ENCODE measurements at places on chromosomes 5 and 9.

GRCh38 chr9:31677415-31677814 lies 707.0 kb upstream of the ACO1 start:
- DNase-seq, result no peak

DNA sequence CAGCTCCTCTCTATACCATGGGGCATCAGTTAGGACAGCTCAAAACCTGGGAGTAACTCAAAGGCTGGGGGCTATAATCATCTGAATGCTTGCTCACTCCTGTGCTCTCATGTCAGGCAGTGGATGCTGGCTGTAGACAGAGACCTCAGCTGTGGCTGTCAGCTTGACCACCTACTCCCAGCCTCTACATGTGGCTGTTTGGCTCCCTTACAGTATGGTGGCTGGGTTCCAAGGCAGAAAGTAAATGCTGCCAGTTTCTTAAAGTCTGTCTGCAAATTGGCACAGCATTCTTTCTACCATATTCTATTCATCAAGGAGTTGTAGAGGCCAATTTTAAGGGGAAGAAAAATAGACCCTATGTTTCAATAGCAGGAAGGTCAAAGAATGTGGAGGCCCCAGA lies 66.9 kb downstream of the TMC1 start:
- no peak for DNase-seq

DNA sequence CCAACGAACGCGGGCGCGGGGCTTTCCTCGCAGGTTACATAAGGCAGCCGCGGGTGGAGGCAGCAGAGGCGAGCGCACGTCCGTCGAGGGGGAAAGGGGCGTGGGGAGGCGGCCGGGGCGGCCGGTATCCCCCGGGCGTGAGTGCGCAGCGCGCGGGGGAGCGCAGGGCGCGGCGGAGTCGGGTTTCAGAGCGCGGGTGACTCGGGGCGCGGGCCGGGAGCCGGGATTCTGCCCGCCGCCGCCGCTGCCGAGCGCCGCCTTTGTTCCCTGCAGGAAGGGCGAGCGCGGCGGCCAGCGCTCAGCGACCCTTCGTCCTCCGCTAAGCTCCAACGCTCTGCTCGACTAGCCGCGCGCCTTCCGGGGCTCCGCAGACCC lies at the start of gene COL15A1:
COL15A1 (plus strand) TSS at position 226 of the 375 bp plus-strand sequence. CDS start 155 bp downstream, outside the sequence.
- no peak for DNase-seq

- DNase-seq, result no peak
Measured at GRCh38 chr9:656926-657568, 184.4 kb upstream of the DMRT1 start.

DNA sequence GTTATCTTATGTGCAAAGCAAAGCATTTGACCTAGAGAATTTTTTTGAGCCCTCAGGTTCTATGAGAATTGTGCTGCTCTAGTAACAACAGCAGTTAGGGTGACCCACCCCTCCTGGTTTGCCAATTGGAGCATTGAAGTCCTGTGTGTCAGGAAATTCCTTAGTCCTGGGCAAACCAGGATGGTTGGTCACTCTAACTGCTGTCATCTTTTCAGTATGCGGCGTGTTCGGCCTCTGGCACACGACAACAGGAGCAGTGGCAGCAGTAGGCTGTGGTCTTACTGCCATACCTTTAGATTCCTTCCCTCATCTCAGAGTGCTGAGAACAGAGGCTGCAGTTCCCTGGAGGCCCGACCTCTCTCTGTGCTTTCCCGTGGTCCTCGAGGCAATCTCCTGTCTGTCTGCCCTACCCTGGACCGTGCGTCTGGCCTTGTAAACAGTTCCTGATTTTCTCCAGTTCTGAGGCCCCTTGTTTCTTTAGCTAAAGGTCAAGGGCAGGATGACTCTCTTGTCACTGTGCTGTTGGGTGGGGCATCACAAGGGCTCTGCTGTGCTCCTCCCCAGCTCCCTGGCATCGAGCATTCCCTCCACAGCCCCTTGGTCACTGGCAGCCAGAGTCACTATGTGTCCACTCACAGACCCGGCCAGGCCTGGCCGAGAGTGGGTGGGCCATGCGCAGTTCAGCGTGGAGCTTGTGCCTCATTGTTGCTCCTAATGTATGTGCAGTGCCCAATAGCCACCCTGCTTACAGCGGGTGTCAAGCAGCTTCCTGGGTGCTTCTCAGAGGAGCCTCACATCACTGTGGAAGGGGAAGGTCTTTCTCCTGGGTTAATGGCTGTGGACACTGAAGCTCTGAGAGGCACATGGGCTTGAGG lies 18.5 kb upstream of the COL15A1 start:
- DNase-seq, result no peak

GRCh38 chr9:100106616-100107015 lies 7.6 kb downstream of the INVS start:
- DNase-seq, result no peak

- DNase-seq, result no peak
Measured at GRCh38 chr9:114025760-114026159, 52.3 kb downstream of the AMBP start.

- no peak for DNase-seq
Measured at GRCh38 chr5:151699071-151699901, 12.6 kb upstream of the SPARC start.

DNA sequence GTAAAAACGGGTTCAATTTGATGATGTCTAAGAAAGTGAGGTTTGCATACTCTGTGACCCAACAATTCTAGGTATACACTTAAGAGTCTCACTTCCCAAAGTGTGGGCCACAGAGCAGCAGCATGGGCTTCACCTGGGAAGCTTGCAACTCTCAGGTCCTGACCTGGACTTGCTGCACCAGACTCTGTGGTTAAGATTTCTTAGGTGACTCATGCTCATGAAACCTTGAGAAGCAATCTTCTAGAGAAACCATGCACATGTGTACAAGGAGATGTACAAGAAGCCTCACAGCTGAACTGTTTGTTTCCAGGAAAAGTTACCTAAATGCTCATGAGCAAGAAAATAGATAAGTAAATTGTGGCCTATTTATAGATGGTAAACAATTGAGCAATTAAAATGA lies 30.0 kb downstream of the DNAJC21 start:
- no peak for DNase-seq

- DNase-seq, result no peak
Measured at GRCh38 chr9:81656004-81656403, 33.3 kb downstream of the TLE1 start.

DNA sequence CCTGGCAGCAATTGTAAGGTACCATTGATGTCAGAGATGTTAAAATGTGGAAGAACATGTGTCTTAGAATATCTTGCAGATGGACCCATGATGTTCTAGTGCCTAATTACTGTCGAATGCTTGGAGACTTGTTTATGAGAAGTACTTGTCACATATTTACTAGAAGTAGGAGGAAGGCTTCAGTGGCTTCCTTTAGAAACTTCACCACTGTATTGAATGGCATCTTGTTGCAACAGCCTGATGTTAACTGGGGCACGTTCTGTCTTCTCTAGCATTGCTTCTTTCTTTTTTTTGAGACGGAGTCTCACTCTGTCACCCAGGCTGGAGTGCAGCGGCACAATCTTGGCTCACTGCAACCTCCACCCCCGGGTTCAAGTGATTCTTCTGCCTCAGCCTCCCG lies 16.5 kb downstream of the UGCG start:
- DNase-seq, result no peak

DNA sequence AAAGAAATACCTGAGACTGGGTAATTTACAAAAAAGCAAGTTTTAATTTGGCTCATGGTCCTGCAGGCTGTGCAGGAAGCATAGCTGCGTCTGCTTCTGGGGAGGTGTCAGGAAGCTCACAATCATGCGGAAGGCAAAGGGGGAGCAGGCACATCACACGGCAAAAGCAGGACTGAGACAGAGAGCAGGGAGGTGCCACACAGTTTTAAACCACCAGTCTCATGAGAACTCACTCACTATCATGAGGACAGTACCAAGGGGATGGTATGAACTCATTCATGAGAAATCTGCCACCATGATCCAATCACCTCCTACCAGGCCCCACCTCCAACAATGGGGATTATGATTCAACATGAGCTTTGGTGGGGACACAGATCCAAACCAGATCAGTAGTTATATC lies 96.2 kb downstream of the OSTF1 start:
- DNase-seq, result no peak

GRCh38 chr9:70044490-70045307 lies 1.1 kb downstream of the MAMDC2 start:
- DNase-seq, result no peak

DNA sequence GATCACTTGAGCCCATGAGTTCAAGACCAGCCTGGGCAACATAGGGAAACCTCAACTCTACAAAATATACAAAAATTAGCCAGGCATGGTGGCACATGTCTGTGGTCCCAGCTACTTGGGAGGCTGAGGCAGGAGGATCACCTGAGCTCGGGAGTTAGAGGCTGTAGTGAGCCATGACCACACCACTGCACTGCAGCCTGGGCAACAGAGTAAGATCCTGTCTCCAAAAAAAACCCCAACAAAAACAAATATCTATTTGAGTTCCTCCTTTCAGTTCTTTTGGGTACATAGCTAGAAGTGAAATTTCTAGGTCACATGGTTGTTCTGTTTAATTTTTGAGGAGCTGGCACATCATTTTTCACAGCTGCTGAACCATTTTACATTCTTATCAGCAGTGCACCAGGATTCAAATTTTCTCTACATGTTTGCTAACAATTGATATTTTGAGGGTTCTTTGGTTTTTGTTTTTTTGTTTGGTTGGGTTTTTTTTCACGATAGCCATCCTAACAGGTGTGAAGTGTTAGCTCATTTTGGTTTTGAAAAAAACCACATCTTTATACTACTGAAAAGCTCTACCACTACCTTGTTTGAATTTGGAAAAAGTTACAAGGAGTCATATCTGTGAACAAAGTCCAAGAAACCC lies 176.9 kb upstream of the SLC12A2 start:
- no peak for DNase-seq

GRCh38 chr5:141672841-141673813 lies 8.9 kb downstream of the ARAP3 start:
- DNase-seq, result no peak

DNA sequence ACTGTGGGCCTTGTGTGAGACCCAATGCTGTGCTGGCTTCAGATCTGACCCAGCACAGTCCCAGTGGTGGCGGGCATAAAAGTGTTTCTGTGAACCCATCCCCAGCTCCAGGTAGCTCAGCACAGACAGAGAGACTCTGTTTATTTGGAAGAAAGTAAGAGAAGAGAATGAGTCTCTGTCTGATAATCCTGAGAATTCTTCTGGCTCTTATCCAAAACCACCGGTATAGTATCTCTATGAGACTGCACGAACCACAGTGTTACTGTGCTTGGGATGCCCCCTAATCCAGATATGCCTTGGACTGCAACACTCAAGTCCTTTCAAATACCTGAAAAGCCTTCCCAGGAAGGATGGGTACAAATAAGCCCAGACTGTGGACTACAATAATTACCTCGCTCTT lies 1660.8 kb upstream of the ACO1 start:
- DNase-seq, result no peak

DNA sequence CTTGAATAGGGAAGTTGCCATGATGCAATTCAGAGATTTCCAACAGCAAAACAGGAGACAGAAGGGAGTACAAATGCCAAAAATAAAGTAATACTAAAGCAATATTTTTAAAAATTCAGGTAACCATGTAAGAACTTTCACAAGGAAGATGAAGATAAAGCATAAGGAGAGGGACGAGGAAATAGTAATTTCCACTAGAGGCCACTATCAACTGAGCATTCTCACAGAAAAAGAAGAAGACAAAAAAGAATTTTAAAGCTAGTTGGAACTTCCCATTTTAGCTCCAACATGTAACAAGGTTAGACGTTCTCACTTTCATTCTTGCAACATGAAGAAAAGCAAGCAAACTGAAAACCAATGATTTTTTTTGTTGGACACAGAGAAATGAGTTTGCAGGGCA lies 779.9 kb upstream of the CDH6 start:
- DNase-seq, result no peak
